ENCODE measurements at places on chromosomes 11 and 22. TPM values are rescaled to one million over a fixed set of nuclear protein-coding genes. Genes with fewer than 3 reads are reported as not detected.

DNA sequence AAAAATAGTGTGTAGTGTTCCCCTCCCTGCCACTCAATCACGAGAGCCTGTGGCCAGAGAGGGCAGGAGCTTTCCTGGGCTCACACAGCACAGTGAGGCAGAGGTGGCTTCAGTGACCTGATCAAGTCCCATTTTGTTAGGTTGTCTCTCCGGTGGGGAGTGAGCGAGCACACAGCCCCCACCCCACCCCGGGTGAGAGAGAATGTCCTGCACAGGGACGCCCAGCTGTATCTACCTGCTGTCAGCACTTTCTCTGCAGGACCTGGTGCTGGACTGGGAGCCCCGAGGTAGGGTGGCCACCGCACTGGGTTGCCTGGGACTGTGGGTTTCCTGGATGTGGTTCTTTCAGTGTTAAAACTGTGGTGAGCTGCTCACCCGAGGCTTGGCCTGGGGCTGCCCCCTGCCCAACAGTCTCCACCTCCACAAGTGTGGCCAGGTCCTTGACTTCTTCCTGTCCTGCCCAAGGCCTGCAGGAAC is 6.1 kb downstream of the CAPN5 start:
- H3K27ac ChIP-seq, result no peak overlapping the region
- no peaks in the 10 kb centered on the region for H3K36me3 ChIP-seq
- peaks cover 12% of the 10 kb centered on the region for H3K27me3 ChIP-seq
- peaks cover 18% of the 10 kb centered on the region for H3K4me1 ChIP-seq

GRCh38 chr11:30917859-30918478 is 331.8 kb upstream of the MPPED2 start:
- no peaks in the 10 kb centered on the region for H3K4me1 ChIP-seq
- no peak overlapping the region for H3K27ac ChIP-seq
- peaks cover 13% of the 10 kb centered on the region for H3K27me3 ChIP-seq
- no peak overlapping the region for H3K4me3 ChIP-seq
- no peak for DNase-seq
- no peaks in the 10 kb centered on the region for H3K36me3 ChIP-seq

DNA sequence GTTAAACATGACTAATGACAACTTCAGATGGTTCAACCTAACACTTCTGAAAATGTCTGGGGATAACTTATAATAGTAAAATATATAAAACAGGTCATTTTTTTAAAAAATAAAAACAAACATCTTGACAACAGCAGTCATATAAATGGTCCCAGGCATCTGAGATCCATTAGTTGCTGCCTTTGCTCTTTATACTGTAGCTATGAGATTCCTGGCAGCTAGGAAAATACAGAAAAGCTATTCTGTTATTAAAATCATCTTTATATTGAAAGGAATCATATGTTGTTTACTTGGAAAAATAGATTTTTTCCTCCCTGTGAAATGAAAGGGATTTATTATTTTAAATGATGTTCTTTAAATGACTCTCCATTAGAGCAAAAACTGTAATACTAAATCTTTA is 55.7 kb upstream of the DEUP1 start:
- H3K27ac ChIP-seq, result no peak overlapping the region
- H3K36me3 ChIP-seq, result no peaks in the 10 kb centered on the region
- H3K4me3 ChIP-seq, result no peak overlapping the region

DNA sequence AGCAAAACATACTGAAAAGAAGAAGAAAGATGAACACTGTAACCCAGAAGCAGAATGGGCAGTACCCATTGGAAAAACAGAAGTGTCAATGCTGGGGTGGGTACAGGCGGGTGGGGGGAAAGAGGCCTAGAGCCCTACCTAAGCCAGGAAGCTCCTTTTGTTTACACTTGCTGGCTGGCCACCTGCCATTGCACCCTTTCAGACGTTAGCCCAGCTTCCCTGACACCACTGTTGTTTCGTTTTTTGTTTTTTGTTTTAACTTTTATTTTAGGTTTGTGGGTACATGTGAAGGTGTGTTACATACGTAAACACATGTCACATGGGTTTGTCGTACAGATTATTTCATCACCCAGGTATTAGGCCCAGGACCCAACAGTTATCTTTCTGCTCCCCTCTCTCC is 55.4 kb downstream of the PLEKHA7 start:
- H3K36me3 ChIP-seq, result no peaks in the 10 kb centered on the region
- no peak overlapping the region for H3K27ac ChIP-seq
- peaks cover 4% of the 10 kb centered on the region for H3K27me3 ChIP-seq
- H3K4me1 ChIP-seq, result peaks cover 8% of the 10 kb centered on the region

The RAB3IL1 gene
- 1.6 TPM for total RNA-seq

DNA sequence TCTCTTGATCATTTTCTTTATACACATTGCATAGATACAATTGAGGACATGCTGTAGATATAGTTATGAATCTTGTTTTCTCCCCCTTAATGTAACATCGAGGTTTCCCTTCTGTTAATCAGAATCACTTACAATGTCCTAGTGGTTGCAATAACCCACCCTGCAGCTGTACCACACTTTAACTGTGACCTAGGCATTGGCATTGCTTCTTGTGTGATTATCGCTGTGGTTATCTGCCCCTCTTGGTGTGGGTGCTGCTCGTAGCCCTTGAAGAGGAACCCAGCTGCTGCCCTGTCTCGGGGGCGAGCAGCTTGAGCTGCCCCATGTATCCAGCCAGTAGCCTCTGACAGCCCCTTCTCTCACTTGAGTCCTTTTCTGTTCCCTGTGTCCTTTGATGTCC is 1.5 kb downstream of the DGAT2 start:
- no peaks in the 10 kb centered on the region for H3K36me3 ChIP-seq
- no peak for DNase-seq
- H3K4me1 ChIP-seq, result peaks cover 24% of the 10 kb centered on the region

DNA sequence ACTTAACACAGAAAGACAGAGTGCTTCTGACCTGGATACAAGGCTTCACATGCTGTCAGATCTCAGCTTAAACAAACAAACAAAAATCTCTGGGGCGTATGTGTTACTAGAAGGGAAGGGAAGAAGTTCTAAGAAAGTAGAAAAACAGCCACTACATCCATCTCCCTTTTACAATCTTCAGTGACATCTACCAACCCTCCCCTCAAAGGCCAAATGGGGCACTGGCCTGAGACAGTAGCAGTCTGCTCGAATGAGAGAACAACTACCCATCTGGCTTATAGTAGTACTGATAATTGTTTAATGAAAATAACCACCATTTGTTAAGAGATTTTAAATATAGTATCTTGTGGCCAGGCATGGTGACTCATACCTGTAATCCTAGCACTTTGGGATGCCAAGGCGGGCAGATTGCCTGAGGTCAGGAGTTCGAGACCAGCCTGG is 29.4 kb downstream of the CCDC83 start:
- H3K27me3 ChIP-seq, result peaks cover 10% of the 10 kb centered on the region
- H3K4me3 ChIP-seq, result no peak overlapping the region
- no peaks in the 10 kb centered on the region for H3K36me3 ChIP-seq
- no peak for DNase-seq
- H3K27ac ChIP-seq, result no peak overlapping the region

GRCh38 chr22:29912605-29913398 is 29.8 kb downstream of the MTMR3 start:
- no peaks in the 10 kb centered on the region for H3K36me3 ChIP-seq
- DNase-seq, result no peak
- no peak overlapping the region for H3K4me3 ChIP-seq
- no peak overlapping the region for H3K27ac ChIP-seq
- H3K27me3 ChIP-seq, result no peaks in the 10 kb centered on the region

The LRRC32 gene
- total RNA-seq, result 0.34 TPM

- H3K27ac ChIP-seq, result no peak overlapping the region
- no peak overlapping the region for H3K4me3 ChIP-seq
- no peak for DNase-seq
Observed at GRCh38 chr22:46833228-46833627, 70.8 kb downstream of the TBC1D22A start.

The OR5M3 gene
- not detected for total RNA-seq

The ABCG4 gene
- not detected for total RNA-seq

DNA sequence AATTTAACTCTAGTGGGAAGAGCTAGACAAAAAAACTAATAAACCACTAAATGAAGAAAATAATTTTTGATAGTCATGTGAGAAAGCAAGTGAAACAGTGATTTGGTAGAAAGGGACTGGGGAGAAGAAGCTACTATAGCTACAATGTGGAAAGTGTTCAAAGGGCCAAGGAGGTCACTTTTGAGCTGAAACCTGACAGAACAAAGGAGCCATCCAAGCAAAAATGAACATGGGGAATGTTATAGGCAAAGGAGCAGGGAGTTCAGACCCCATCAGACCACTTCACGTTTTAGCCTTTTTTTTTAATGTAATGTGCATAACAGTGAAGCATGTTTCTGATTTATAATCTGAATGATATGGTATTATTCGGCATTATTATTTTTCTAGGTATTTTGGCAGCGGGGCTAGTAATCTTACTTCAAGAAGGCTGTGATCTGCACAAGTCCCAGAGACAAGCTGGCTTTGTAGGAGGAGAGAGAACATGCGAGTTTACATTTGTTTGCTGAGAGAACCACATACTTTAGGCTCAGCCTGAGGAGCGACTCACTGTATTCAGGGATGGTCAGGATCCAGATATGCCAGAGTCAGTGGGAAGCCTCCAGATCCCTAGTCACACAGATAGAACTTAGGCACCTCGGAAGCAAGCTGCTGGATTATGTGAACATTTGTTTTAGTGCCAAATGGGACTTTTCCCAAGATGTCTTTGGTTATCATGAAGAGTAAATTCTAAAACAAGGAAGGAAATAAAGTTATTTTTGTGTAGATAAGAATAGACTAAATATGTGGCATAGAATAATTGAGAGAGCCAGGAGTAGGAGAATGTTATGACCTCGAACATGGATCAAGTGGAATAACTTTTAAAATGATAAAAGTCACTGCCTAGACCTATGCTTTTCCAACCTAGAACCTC is 118.6 kb downstream of the TRIM44 start:
- no peak overlapping the region for H3K27ac ChIP-seq
- no peak for DNase-seq
- H3K4me3 ChIP-seq, result no peak overlapping the region
- peaks cover 19% of the 10 kb centered on the region for H3K4me1 ChIP-seq
- no peaks in the 10 kb centered on the region for H3K27me3 ChIP-seq

GRCh38 chr11:47160753-47161133 is 15.9 kb downstream of the ARFGAP2 start:
- no peaks in the 10 kb centered on the region for H3K36me3 ChIP-seq
- peaks cover 7% of the 10 kb centered on the region for H3K4me1 ChIP-seq
- H3K27me3 ChIP-seq, result no peaks in the 10 kb centered on the region
- no peak for DNase-seq

GRCh38 chr11:111601979-111602864 is at the start of gene SIK2:
TSS of gene SIK2 (plus strand) at chr11:111602449. CDS start at chr11:111602564, 115 bp downstream.
- peak within 1 kb of the TSS; percentile 93 for H3K27ac ChIP-seq
- peak; percentile 92 for DNase-seq
- peaks cover 6% of the 10 kb centered on the region for H3K27me3 ChIP-seq
- H3K4me1 ChIP-seq, result peaks cover 27% of the 10 kb centered on the region

The FKBP2 gene
- 27.7 TPM for total RNA-seq

DNA sequence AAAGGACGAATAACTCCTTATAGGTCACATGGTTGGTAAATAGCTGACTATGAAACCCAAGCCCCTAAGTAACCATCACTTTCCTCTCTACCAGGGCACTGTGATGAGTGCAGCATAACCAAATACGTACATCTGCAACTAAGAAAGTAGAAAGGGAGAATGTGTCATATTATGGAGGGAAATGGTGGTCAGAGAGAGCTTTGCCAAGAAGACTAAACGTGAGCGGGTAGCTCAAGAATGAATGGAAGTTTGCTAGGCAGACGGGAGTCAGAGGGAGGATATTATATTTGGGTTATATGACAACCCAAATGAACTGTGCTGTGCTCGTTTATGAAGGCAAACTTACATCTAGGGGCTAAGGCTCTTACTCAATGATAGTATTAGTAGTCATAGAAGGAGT is 537.3 kb downstream of the OPCML start:
- no peaks in the 10 kb centered on the region for H3K4me1 ChIP-seq
- H3K36me3 ChIP-seq, result no peaks in the 10 kb centered on the region
- peaks cover 5% of the 10 kb centered on the region for H3K27me3 ChIP-seq
- no peak overlapping the region for H3K27ac ChIP-seq
- DNase-seq, result no peak
- no peak overlapping the region for H3K4me3 ChIP-seq

The SMTNL1 gene
- not detected for total RNA-seq

The DCDC1 gene
- total RNA-seq, result not detected

The ARRB1 gene
- 61.8 TPM for total RNA-seq

DNA sequence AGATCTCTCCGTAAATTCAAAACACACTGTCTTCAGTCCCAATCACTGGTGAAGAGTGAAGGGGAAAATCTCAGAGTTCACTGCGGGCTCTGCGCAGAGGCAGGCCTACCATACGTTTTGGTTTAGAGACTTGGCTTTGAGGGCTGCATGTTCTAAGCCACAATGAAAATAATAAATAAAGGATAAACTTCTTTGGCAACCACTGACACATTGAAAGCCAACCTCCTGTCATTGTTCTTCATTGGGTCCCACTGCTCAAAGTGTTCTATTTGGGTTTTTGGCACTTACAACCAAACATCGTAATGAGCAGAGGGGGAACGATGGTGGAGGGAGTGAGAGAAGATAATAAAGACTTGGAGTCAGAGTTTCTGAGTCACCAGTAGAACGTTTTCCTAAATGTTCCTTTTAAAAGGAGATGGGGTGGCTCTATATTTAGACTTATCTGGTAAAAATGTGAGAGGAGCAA is 472.9 kb downstream of the SOX6 start:
- no peaks in the 10 kb centered on the region for H3K27me3 ChIP-seq
- H3K4me3 ChIP-seq, result no peak overlapping the region
- no peak for DNase-seq
- no peak overlapping the region for H3K27ac ChIP-seq
- H3K36me3 ChIP-seq, result no peaks in the 10 kb centered on the region

GRCh38 chr11:61564936-61565696 is 15.8 kb downstream of the SYT7 start:
- peaks cover 15% of the 10 kb centered on the region for H3K27me3 ChIP-seq
- no peak overlapping the region for H3K4me3 ChIP-seq
- H3K27ac ChIP-seq, result no peak overlapping the region

The TMPRSS4 gene
- total RNA-seq, result 0.30 TPM

DNA sequence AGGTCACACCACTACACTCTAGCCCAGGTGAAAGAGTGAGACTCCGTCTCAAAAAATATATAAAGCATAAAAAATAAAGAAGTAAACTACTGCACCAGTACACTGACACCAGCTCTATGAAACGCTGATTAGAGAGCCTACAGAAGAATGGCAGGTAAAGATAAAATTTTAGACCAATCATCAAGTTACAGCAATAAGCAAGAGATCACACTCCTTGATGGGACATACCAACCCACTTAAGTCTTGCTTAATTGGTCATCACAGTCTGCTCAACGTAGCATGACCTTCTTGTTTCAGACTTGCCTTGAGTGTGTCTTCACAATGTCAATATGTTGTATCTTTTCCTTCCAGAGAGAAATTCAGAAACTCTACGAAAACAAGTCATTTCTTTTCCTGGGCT is 12.5 kb downstream of the SRPRA start:
- H3K36me3 ChIP-seq, result peaks cover under 1% of the 10 kb centered on the region
- no peak overlapping the region for H3K27ac ChIP-seq
- no peaks in the 10 kb centered on the region for H3K4me1 ChIP-seq
- H3K4me3 ChIP-seq, result no peak overlapping the region

The SAA2 gene
- total RNA-seq, result not detected

Data from activated naive CD8-positive, alpha-beta T cell treated with anti-CD3 and anti-CD28 coated beads, Interleukin-2, amount 10 ng/mL, durations not matched to agents 7 days and 5 days (primary cell).